ENCODE measurements at places on chromosomes 16 and 17. TPM values are rescaled to one million over a fixed set of nuclear protein-coding genes. Genes with fewer than 3 reads are reported as not detected.
A peak's percentile ranks its signal among the peaks of the same experiment; 100 is the strongest.

- no peak overlapping the region for H3K4me3 ChIP-seq
- peak overlapping the region; percentile 24 for H3K27ac ChIP-seq
- no peaks in the 10 kb centered on the region for H3K27me3 ChIP-seq
- no peaks in the 10 kb centered on the region for H3K36me3 ChIP-seq
Observed at GRCh38 chr16:82633964-82634600, 7.3 kb downstream of the CDH13 start.

DNA sequence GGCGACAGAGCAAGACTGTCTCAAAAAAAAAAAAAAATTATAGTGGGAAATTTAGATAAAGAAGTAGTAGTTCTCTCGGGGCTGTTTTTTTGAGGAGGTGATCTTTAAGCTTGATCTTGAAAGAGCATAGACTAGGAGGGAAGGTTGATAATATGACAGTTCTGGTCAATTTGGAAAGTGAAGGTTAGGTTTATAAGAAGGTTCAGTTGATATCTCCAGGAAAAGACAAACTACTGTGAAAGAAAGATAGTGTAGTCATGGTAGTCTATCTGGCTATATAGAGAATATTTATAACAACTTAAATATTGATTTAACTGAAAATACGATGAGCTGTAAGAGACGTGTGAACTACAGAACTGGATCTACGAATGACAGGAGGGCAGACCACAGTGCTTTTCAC lies 3.1 kb downstream of the ATF7IP2 start:
- no peak overlapping the region for H3K27ac ChIP-seq
- H3K4me3 ChIP-seq: no peak overlapping the region
- H3K27me3 ChIP-seq: no peaks in the 10 kb centered on the region
- H3K36me3 ChIP-seq: no peaks in the 10 kb centered on the region
- DNase-seq: no peak

DNA sequence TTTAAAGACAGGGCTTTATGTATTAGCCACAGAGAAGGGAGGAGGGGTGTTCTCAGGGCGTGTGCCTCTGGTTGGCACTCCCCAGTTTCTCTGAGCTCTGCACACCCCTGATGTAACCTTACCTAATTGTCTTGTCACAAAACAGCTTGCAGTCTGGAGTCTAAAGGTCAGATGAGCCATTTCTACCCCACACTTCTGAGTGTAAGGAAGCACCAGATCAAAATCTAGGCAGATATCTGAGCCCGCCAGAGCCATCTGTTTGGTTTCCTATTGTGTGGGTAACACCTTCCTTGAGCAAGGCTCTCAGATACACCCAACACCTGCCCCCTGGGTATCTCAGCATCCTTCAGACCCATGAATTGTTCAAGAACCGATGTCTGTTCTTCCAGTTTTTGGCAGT lies 15.5 kb downstream of the CDH1 start:
- H3K27ac ChIP-seq: no peak overlapping the region
- H3K4me3 ChIP-seq: no peak overlapping the region
- H3K27me3 ChIP-seq: no peaks in the 10 kb centered on the region
- no peak for DNase-seq
- no peaks in the 10 kb centered on the region for H3K4me1 ChIP-seq

GRCh38 chr16:12141073-12141951 lies 164.8 kb downstream of the SNX29 start:
- no peaks in the 10 kb centered on the region for H3K36me3 ChIP-seq
- no peaks in the 10 kb centered on the region for H3K4me1 ChIP-seq
- H3K27ac ChIP-seq: no peak overlapping the region
- no peak overlapping the region for H3K4me3 ChIP-seq
- no peaks in the 10 kb centered on the region for H3K27me3 ChIP-seq

RAB37 gene
- under 0.01 TPM for total RNA-seq

- H3K4me1 ChIP-seq: no peaks in the 10 kb centered on the region
- DNase-seq: no peak
- H3K27ac ChIP-seq: peak overlapping the region; percentile 85
- H3K27me3 ChIP-seq: no peaks in the 10 kb centered on the region
Observed at GRCh38 chr16:67169642-67170167, 633 bp upstream of the NOL3 start.

GRCh38 chr17:21094298-21094704 lies 32.5 kb upstream of the DHRS7B start:
- H3K27me3 ChIP-seq: no peaks in the 10 kb centered on the region
- no peak for DNase-seq
- H3K27ac ChIP-seq: no peak overlapping the region
- no peaks in the 10 kb centered on the region for H3K36me3 ChIP-seq

GRCh38 chr16:74232806-74233465 lies 63.7 kb upstream of the PSMD7 start:
- H3K27me3 ChIP-seq: no peaks in the 10 kb centered on the region
- no peak for DNase-seq
- H3K27ac ChIP-seq: no peak overlapping the region
- no peaks in the 10 kb centered on the region for H3K4me1 ChIP-seq
- H3K36me3 ChIP-seq: no peaks in the 10 kb centered on the region

ADAD2 gene
- not detected for total RNA-seq

DNA sequence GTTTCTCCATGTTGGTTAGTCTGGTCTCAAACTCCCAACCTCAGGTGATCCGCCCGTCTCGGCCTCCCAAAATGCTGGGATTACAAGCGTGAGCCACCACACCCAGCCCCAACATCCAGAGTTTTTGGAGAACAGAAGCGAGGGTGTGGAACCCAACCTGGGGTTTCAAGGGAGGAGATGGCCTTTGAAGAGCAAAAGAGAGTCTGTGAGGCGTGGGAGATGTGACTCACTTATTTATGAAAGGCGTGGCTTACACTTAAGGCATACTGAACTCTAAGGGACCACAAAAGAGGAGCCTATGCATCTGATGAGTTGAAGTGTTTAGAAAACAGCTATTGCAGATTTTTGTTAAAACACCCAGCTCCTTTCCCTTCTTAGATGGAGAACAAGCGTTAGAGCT lies 18.9 kb downstream of the ARSG start:
- no peak overlapping the region for H3K4me3 ChIP-seq
- H3K27ac ChIP-seq: no peak overlapping the region
- no peaks in the 10 kb centered on the region for H3K4me1 ChIP-seq
- DNase-seq: no peak

DNA sequence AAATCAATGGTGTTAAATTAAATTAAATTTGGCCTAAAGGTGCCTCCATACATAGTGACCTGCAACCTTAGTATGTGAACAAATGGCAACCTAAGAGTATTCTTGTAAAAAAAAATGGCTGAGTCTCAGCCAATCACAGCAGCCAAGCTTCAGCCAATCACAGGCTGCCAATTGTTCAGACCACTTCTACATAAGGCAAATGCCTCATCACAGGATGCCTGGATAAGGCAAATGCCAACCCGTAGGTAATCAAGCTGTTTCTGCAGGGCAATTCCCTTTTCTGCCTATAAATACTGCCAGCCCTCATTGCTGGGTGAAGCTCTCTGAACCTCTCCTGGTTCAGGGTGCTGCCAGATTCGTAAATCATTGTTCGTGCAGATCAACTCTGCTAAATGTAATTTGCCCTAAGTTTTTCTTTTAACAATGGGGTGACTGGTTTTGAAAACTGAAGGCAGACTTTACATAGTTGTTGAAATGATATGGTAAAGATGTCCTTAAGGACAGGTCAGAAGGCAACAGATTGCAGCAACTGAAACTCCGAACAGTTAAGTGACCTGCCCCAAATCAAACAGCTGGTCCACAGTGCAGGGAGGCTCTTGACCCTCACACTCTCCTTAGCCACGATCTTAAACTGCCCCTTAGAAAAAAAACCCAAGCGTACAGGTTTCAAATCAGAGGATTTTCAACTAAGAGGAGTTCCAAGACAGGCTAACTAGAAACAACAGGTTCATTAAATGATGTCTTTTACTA lies 50.3 kb downstream of the N4BP1 start:
- DNase-seq: no peak
- no peaks in the 10 kb centered on the region for H3K36me3 ChIP-seq
- no peak overlapping the region for H3K4me3 ChIP-seq
- peaks cover 4% of the 10 kb centered on the region for H3K4me1 ChIP-seq

DNA sequence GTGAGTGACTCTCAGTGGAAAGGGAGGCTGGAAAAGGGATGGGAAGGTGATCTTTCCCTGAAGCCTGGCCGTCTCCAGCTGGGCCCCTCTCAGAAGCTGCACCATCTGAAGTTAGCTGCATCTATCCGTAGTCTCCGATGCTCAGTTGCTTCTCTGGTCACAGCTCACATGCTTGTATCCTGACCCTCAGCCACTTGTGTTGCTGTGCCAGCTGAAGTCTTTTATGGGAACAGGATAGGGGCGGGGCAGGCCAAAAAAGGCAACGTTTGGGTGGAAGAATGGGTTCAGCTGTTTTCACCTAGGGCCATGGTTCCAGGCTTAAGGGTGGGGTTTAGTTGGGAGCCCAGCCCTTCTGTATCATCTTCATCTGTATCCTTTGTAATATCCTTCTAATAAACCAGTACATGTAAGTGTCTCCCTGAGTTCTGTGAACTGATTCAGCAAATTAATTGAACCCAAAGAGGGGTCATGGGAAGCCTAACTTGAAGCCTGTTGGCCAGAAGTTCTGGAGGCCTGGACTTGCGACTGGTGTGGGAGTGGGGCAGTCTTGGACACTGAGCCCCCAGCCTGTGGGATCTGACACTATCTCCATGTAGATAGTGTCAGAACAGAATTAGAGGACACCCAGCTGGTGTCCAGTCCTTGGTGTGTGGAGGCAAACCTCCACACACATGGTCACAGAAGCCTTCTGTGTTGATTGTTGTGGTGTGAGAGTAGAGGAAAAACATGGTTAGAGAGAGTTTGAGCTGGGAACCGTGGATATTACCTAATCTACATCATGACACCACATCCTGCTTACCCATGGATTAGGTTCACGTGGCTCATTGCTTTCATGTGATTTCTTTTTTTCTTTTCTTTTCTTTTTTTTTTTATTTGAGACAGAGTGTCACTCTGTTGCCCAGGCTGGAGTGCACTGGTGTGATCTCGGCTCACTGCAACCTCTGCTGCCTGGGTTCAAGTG lies 49.3 kb upstream of the FBXO47 start:
- no peak overlapping the region for H3K4me3 ChIP-seq
- no peaks in the 10 kb centered on the region for H3K36me3 ChIP-seq
- H3K27me3 ChIP-seq: no peaks in the 10 kb centered on the region
- no peak for DNase-seq

SULT1A4 gene
- total RNA-seq: 3.1 TPM
